ENCODE measurements at places on chromosomes 5 and 9. TPM values are rescaled to one million over a fixed set of nuclear protein-coding genes. Genes with fewer than 3 reads are reported as not detected.

Gene AJM1
- 2.9 TPM for total RNA-seq

Gene GPR151
- total RNA-seq, result not detected

Gene CCL27
- not detected for total RNA-seq

Gene PDCD1LG2
- 0.67 TPM for total RNA-seq

Gene PCDHA8
- not detected for total RNA-seq

Gene ZNF483
- 3.0 TPM for total RNA-seq

Gene GPSM1
- 6.3 TPM for total RNA-seq

Gene TEX48
- total RNA-seq, result not detected

Gene SELENOP
- total RNA-seq, result not detected

Gene SPATA6L
- 1.2 TPM for total RNA-seq

Gene PCSK5
- total RNA-seq, result not detected

Gene OR1Q1
- not detected for total RNA-seq

Gene CRAT
- total RNA-seq, result 11.8 TPM

Gene ADRA1B
- not detected for total RNA-seq

Gene PRR16
- 0.27 TPM for total RNA-seq

Gene WDR38
- not detected for total RNA-seq

Gene SSBP2
- 41.7 TPM for total RNA-seq

Gene GABRA1
- not detected for total RNA-seq

Gene GABRA6
- not detected for total RNA-seq

Gene PRLR
- 0.39 TPM for total RNA-seq

Gene GKAP1
- total RNA-seq, result 21.6 TPM

Gene TPM2
- 6.0 TPM for total RNA-seq

Gene NME5
- not detected for total RNA-seq

Gene UBAP2
- total RNA-seq, result 26.2 TPM

Gene F12
- total RNA-seq, result not detected

Gene OR13C2
- total RNA-seq, result not detected

Gene PPP1R26
- total RNA-seq, result 7.8 TPM

Gene CCNB1
- 8.5 TPM for total RNA-seq

Gene TMEM174
- not detected for total RNA-seq

Gene NR6A1
- total RNA-seq, result 0.66 TPM

Gene PKD2L2
- total RNA-seq, result 0.63 TPM

Gene ACER2
- total RNA-seq, result 5.5 TPM

Gene LAMC3
- total RNA-seq, result 0.25 TPM

Gene CDC25C
- total RNA-seq, result not detected

Gene RANBP17
- not detected for total RNA-seq

Gene MOB3B
- total RNA-seq, result 7.3 TPM

Gene LCN12
- 1.9 TPM for total RNA-seq

Gene TSSK1B
- not detected for total RNA-seq

Gene PWWP2A
- 48.8 TPM for total RNA-seq

Gene ARHGAP26
- total RNA-seq, result 27.8 TPM

Gene LCP2
- 13.6 TPM for total RNA-seq

Gene SWI5
- 8.6 TPM for total RNA-seq

Gene OR1J2
- total RNA-seq, result not detected

Gene TXNDC8
- not detected for total RNA-seq

Gene C5orf52
- not detected for total RNA-seq

Gene TJP2
- 2.4 TPM for total RNA-seq

Gene PCDHB6
- total RNA-seq, result not detected

Gene CDK7
- 30.6 TPM for total RNA-seq

Gene CDKN2A
- total RNA-seq, result 11.7 TPM

Gene GRM6
- total RNA-seq, result not detected

Gene FCN2
- total RNA-seq, result not detected

Gene MAP1B
- 0.15 TPM for total RNA-seq

Gene SVEP1
- total RNA-seq, result not detected

Gene SPATA31C1
- total RNA-seq, result not detected

Gene ZDHHC11B
- 0.52 TPM for total RNA-seq

Data from B cell (primary cell).